A549 treated with dexamethasone at 1 μM for 4 hours (cell line): ENCODE measurements at places on chromosomes 12 and 14. TPM values are rescaled to one million over a fixed set of nuclear protein-coding genes. Genes with fewer than 3 reads are reported as not detected.

Gene DLK1
- 0.16 to 0.36 TPM (median 0.31 TPM) in 5 replicates for total RNA-seq

Gene IFT43
- total RNA-seq, result 32.1 to 37.2 TPM (median 34.6 TPM) in 5 replicates

Gene MYRFL
- total RNA-seq, result 0.07 TPM in 1 of 5 replicates, not detected in the others

Gene KRT5
- 0.46 to 1.5 TPM (median 0.70 TPM) in 5 replicates for total RNA-seq

Gene TBC1D30
- total RNA-seq, result 1.4 to 1.8 TPM (median 1.6 TPM) in 5 replicates

Gene BRF1
- 23.7 to 28.3 TPM (median 28.0 TPM) in 5 replicates for total RNA-seq

Gene MGP
- not detected in 5 replicates for total RNA-seq

Gene CCDC197
- total RNA-seq, result not detected in 5 replicates

Gene KERA
- not detected in 5 replicates for total RNA-seq

Gene RCOR1
- 36.0 to 52.5 TPM (median 47.0 TPM) in 5 replicates for total RNA-seq

Gene CISTR
- total RNA-seq, result not detected in 5 replicates

Gene KRT80
- total RNA-seq, result 26.5 to 44.3 TPM (median 38.1 TPM) in 5 replicates

Gene CEBPE
- total RNA-seq, result not detected in 5 replicates

Gene DGLUCY
- 17.5 to 22.1 TPM (median 20.3 TPM) in 5 replicates for total RNA-seq

Gene MFAP5
- total RNA-seq, result 0.12 to 0.37 TPM (median 0.23 TPM) in 5 replicates

Gene CLEC4D
- not detected in 5 replicates for total RNA-seq

Gene OR6C74
- total RNA-seq, result not detected in 5 replicates

Gene PIANP
- total RNA-seq, result 0.56 to 1.0 TPM (median 0.96 TPM) in 5 replicates

Gene TCL1B
- total RNA-seq, result not detected in 5 replicates

Gene ACIN1
- total RNA-seq, result 80.5 to 104 TPM (median 99.1 TPM) in 5 replicates

Gene AMHR2
- total RNA-seq, result 0.54 to 1.0 TPM (median 0.87 TPM) in 5 replicates

Gene CCDC60
- total RNA-seq, result not detected in 5 replicates

Gene OR6S1
- total RNA-seq, result not detected in 5 replicates

Gene TDRD9
- 0.15 to 0.34 TPM (median 0.23 TPM) in 5 replicates for total RNA-seq

Gene FKBP4
- total RNA-seq, result 86.0 to 104 TPM (median 100 TPM) in 5 replicates

Gene PLEKHG7
- not detected in 5 replicates for total RNA-seq

Gene DACT1
- 0.47 to 0.76 TPM (median 0.59 TPM) in 5 replicates for total RNA-seq

Gene REP15
- total RNA-seq, result 0.28 to 0.62 TPM (median 0.40 TPM) in 5 replicates

Gene EPYC
- not detected in 5 replicates for total RNA-seq

Gene PMCH
- not detected in 5 replicates for total RNA-seq

Gene TMPRSS12
- total RNA-seq, result not detected in 5 replicates

Gene SLC5A8
- not detected in 5 replicates for total RNA-seq

Gene TAPBPL
- total RNA-seq, result 3.1 to 3.6 TPM (median 3.5 TPM) in 5 replicates

Gene LYZ
- 0.06 to 0.45 TPM (median 0.07 TPM) in 3 of 5 replicates, not detected in the others for total RNA-seq

Gene ADGRD1
- total RNA-seq, result 0.40 to 0.56 TPM (median 0.55 TPM) in 5 replicates

Gene KRT75
- total RNA-seq, result 0.08 to 0.20 TPM (median 0.14 TPM) in 5 replicates

Gene WIF1
- total RNA-seq, result not detected in 5 replicates

Gene KRT78
- total RNA-seq, result 0.12 to 0.36 TPM (median 0.19 TPM) in 4 of 5 replicates, not detected in the other

Gene ERBB3
- total RNA-seq, result 1.1 to 1.7 TPM (median 1.3 TPM) in 5 replicates

Gene BCL11B
- 0.29 to 0.59 TPM (median 0.47 TPM) in 5 replicates for total RNA-seq

Gene DNAI7
- 0.06 to 0.16 TPM (median 0.14 TPM) in 5 replicates for total RNA-seq

Gene WNT5B
- total RNA-seq, result 2.0 to 3.6 TPM (median 2.8 TPM) in 5 replicates

Gene RFX4
- total RNA-seq, result 0.02 to 0.07 TPM (median 0.04 TPM) in 4 of 5 replicates, not detected in the other

Gene CHFR
- 19.1 to 25.7 TPM (median 23.0 TPM) in 5 replicates for total RNA-seq

Gene KLHL33
- total RNA-seq, result 0.01 TPM in 1 of 5 replicates, not detected in the others

Gene MED13L
- 25.2 to 39.3 TPM (median 37.4 TPM) in 5 replicates for total RNA-seq

Gene CD163L1
- total RNA-seq, result 0.23 to 0.61 TPM (median 0.36 TPM) in 5 replicates

Gene JPH4
- total RNA-seq, result 0.07 to 0.14 TPM (median 0.13 TPM) in 5 replicates
